T-helper 1 cell (primary cell): ENCODE measurements at places on chromosomes 11 and 22.

DNA sequence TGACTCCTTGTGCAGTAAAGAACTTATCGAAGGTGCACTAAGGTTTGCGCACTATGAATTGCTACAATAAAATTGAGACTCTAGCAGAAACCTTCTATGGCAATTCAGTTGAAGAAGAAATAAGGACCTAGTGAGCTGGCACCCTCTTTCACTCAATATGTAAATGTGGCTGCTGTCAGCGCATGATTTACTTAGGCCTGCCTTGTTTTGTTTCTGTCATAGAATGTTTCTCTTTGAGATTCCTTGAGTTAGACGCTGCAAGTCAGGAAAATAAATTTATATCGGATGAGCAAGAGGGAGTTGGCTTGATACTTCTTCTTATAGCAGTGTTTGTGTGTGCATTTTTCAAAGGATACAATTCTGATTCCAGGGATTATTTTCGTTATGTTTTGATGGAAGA, 322.1 kb downstream of the BLID start:
- DNase-seq, result no peak

DNA sequence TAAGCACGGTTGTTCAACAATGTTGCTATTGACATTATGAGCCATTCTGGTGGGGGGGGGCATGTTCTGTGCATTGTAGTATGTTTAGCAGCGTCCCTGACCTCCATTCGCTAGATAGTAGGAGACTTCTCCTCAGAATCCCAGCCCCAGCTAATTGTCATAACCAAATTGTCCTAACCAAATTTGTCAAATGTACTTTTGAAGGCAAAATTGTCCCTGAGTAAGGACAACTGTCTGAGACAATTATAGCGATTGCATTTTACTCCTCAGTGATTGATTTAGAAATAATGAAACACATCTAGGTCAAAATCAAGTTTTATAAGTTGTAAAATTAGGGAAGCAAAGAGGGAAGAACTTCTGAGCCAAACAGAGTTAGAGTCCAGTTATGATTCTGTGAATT, 541.8 kb upstream of the CHORDC1 start:
- DNase-seq, result no peak

GRCh38 chr11:66289548-66290329, 796 bp upstream of the YIF1A start:
- no peak for DNase-seq

- no peak for DNase-seq
These were observed 115.4 kb downstream of the SERGEF start for GRCh38 chr11:17897495-17897894.

GRCh38 chr11:100876815-100877520, 189.9 kb downstream of the ARHGAP42 start:
- DNase-seq, result no peak

- no peak for DNase-seq
These were observed 6.7 kb upstream of the NLRX1 start for GRCh38 chr11:119161871-119162270.

GRCh38 chr22:41305646-41306045, 4.3 kb downstream of the ZC3H7B start:
- DNase-seq, result no peak

GRCh38 chr11:75673977-75674582, 5.2 kb upstream of the MAP6 start:
- no peak for DNase-seq

- no peak for DNase-seq
These were observed 20.8 kb downstream of the TOLLIP start for GRCh38 chr11:1288426-1289151.

- DNase-seq, result no peak
These were observed 26.7 kb downstream of the DHCR7 start for GRCh38 chr11:71421392-71421950.

DNA sequence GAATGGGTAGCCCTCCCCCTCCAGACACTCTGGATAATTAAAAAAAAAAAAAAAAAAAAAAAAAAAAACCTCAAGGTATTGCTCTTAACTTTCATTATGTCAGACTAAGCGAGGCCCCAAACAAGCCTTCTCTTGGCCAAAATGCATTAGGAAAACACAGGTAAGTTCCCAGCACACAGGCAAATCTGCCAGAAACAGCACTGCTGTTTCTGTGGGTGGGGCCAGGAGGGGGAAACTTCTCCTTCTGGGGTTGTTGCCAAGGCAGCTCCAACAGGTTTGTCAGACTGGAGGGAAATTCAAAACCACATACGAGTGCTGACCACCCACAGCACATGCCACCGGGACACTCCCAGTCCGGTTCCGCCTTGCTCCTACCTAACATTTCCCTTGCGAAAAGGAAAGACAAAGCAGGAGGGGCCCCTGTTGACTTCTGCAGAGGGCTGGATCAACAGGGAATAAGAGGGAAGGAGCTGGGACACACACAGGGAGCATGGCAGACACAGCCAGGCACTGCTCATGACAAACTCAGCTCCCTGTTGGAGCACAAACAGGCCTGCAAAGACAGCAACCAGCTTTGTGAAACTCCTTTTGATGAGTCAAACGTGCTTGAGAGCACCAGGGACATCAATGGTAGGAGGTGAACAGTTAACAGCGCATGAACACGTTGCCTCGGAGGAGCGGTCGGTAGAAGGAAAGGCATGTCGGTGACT, 55.0 kb downstream of the MYH9 start:
- peak; percentile 56 for DNase-seq
